ENCODE measurements at places on chromosomes 2 and 18.

GRCh38 chr2:133177196-133177595 lies 391.1 kb downstream of the NCKAP5 start:
- no peak for DNase-seq

DNA sequence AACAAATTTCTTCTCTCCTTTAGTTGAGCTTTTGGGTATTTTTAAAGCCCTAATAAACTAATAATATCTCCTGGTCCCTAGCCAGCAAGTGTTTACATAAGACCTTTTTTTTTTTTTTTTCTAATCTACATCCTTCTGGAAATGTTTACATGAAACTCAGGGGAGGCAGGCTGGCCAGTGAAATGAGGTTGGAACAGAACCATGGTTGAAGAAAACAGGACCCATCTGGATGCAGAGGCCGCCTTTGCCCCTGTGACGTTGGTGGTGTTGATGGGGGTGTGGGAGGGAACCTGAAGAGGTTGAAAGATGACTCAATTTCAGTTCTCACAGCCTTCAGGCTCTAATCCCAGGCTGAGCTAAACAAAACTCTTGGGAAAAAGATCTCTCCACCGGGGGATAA lies 118.5 kb downstream of the NRP2 start:
- DNase-seq: no peak

DNA sequence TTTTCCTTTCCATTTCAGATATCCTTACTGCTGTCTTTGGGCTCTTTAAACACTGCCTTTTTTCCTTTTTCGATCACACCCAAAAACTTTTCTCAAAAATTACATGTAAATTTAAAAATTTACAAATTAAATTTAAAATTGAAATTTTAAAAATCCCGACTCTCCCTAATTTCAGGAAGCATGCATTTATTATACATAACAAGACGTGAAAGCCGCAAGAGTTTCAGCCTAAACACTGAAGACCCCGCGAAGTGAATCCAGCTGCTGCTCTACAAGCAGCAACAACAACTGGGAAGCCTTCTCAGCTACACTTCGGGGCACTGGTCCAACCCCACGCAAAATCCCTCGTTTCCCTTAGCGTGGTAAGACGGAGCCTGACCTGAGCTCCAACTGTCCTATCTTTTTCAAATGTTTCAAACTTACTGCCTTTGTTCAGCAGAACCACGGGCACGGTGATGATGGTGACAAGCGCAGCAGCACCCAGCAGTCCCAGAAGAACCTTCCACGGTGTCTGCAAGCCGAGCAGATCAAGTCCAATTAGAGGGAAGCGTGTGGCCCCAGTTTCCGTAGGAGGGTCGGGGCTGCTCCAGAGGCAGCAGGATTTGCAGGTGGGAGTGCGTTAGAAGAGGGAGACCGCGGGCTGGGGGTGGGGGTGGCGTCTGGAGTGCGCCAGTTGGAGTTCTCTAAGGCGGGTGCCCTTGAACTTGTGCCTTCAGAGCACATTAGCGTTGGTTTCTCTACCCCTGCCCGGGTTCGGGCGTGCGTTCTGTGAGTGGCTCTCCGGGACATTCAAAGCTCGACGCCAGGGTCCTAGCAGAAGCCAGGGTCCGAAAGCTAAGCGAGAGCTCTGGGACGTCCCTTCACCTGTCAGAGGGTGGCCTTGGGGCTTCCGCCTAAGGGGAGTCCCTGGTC lies 783 bp downstream of the DPP4 start:
- no peak for DNase-seq

DNA sequence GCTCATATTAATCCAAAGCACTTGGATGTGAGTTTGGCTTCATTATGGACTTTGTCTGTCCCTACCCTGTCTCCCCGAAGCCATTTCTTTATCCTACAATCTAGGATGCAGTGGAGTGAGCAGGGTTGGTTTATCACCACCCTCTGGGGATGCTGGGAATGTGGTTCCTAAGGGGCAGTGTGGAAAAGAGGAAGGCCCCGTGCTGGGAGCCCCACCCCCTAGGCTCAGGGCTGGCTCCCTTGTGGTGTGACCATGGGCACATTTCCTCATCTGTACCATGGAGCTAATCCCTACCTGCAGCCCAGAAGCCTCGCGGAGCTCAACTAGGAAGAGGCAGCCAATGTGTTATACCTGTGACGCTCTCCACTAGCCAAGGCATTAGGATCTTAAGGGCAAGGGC lies 92.5 kb downstream of the TGOLN2 start:
- no peak for DNase-seq

- no peak for DNase-seq
These were observed 182.9 kb upstream of the SIX3 start for GRCh38 chr2:44758591-44758990.
